Activated T-helper 17 cell treated with anti-CD3 and anti-CD28 coated beads, Interleukin-2, amount 50 U/mL, for 72 hours (primary cell): ENCODE measurements at places on chromosomes 1 and 21. TPM values are rescaled to one million over a fixed set of nuclear protein-coding genes. Genes with fewer than 3 reads are reported as not detected.

DNA sequence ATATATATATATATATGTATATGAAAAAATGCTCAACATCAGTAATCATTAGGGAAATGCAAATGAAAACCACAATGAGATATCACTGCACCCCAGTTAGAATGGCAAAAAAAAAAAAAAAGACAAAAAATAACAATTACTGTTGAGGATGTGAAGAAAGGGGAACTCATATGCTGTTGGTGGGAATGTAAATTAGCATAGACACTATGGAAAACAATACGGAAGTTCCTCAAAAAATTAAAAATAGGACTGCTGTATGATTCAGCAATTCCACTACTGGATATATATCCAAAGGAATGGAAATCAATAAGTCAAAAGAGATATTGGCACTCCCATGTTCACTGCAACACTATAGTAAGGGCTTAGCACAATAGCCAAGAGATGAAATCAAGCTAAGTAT is 41.5 kb upstream of the CTBS start:
- ATAC-seq: no peak

- no peak for ATAC-seq
Measured at GRCh38 chr1:56444960-56445646, 134.3 kb downstream of the PLPP3 start.

DNA sequence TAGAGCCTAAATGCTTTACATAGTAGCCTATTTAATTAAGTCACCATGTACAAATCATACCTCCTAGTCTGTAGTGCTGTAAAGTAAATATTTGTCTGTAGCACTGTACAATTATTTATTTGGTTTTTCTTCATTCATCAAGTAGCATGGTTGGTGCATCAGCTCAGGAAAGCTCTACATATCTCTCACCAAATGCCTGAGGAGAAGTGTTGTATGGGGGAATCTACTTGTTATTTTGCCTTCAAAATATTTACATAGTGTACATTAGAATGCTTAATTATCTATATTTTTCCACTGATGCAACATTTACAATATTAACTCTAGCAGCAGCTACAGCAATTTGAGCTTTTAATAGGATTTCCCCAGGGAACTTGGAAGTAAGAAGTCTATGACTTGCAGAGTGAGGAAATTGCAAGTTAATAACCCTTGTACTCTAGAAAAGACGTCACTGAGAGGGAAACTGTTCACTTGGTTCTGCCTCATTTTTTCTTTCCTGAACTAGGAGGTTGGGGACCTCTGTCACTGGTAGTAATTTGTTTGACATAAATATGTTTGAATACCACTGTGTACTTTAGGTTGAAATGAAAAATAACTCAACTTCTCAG is 207.4 kb downstream of the PDE4B start:
- no peak for ATAC-seq

DNA sequence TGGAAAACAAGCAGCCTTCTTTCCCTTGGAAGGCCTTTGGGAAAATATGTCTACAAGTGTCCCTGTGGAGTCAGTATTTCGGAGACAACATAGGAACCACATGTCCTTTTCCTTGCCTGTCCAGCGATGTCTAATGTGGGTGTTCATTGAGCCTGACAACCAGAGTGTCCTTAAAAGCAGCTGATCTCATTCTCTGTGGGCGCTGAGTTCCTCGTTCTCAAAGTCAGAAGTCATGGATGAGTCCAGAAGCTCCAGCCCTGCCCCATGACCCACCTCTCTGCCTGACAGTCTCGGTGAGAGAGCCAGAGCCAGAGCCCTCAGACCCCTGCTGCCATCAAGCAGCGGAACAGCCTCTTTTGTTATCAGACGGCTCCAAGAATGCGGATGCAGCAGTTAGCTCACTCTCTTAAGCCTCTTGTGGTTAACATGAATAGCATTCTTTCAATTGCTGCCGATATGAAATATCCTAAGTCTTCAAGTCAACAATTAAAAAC is 329.2 kb downstream of the TGFB2 start:
- ATAC-seq: no peak

DNA sequence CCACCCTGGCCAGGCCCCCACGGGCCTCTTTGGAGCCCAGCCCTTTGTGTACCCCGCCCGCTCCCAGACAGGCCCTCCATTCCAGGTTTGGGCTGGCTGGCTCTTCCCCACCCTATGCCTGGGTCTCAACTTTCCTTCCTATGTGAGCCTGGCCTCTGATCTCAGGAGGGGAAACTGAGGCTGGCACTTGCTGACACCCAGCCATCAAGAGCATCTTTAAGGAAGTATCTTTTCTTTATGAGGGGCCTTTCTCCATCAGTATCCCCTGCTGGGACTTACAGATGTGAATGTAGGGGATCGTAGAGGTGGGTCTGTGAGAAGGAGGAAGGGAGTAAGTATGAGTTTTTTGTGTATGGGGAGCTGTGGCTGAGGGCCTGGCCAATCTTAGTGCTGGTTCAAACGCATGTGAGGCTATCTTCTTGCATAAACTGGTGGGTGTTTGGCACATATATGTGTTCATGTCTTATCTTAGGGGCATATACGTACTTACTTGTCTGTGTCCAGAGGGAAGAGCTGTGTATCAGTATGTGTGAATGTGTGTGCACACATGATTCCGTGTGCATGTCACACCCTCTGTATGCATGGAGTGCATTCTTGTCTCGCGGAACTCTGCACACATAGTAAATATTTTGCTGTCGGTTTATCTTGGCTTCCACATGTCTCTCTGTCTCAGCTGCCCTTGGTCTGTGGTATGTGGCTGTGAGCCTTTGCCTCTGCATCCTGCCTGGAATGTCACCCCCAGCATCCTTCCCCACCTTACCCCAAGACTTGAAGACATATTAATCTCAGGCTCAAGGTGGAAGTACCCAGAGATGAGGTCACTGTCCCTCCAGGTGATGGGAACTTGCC is 5.4 kb downstream of the NECTIN4 start:
- no peak for ATAC-seq

Gene LEFTY2
- total RNA-seq: not detected
